Endodermal cell (in vitro differentiated cells): ENCODE measurements at places on chromosomes 6 and 20.

DNA sequence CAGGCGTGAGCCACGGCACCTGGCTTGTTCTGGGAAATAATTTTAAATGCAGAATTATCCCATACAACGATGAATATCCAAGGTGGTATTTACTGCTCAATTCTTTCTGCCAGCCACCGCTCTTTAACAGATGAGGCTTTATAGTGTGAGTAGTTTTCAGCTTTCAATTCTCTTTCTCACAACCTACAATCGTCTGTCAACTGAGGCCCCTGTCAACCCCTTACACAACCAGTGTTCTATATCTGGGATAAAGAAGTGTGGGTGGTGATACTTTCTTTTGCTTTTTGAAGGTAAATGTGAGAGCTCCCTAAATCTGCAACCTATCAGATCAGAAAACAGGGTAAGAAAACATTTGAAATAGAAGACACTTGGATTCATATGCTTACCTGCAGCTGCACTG, 22.5 kb downstream of the STAU1 start:
- no peaks in the 10 kb centered on the region for H3K4me1 ChIP-seq
- peaks cover 24% of the 10 kb centered on the region for H3K36me3 ChIP-seq
- H3K4me3 ChIP-seq = no peak overlapping the region
- DNase-seq = no peak

- H3K36me3 ChIP-seq = no peaks in the 10 kb centered on the region
- no peaks in the 10 kb centered on the region for H3K27me3 ChIP-seq
- no peak overlapping the region for H3K4me3 ChIP-seq
- H3K27ac ChIP-seq = no peak overlapping the region
These were observed 11.3 kb downstream of the FAXC start for GRCh38 chr6:99338188-99338587.

DNA sequence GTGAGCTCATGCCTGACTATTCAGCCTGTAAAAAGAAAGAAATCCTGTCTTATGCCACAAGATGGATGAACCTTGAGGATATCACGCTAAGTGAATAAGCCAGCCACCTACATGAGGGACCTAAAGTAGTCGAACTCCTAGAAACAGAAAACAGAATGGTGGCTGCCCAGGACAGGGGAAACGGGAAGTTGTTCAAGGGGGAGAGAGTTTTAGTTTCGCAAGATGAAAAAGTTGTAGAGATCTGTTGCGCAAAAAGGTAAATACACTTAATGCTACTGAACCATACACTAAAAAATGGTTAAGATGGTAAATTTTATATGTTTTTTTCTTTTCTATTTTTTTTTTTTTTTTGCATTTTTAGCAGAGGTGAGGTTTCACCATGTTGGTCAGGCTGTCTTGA, 74.1 kb upstream of the RALY start:
- no peak for DNase-seq
- H3K36me3 ChIP-seq = no peaks in the 10 kb centered on the region
- no peaks in the 10 kb centered on the region for H3K4me1 ChIP-seq

- H3K27ac ChIP-seq = no peak overlapping the region
- H3K27me3 ChIP-seq = no peaks in the 10 kb centered on the region
- no peaks in the 10 kb centered on the region for H3K36me3 ChIP-seq
These were observed 45.2 kb upstream of the KCNK16 start for GRCh38 chr6:39367700-39368099.

DNA sequence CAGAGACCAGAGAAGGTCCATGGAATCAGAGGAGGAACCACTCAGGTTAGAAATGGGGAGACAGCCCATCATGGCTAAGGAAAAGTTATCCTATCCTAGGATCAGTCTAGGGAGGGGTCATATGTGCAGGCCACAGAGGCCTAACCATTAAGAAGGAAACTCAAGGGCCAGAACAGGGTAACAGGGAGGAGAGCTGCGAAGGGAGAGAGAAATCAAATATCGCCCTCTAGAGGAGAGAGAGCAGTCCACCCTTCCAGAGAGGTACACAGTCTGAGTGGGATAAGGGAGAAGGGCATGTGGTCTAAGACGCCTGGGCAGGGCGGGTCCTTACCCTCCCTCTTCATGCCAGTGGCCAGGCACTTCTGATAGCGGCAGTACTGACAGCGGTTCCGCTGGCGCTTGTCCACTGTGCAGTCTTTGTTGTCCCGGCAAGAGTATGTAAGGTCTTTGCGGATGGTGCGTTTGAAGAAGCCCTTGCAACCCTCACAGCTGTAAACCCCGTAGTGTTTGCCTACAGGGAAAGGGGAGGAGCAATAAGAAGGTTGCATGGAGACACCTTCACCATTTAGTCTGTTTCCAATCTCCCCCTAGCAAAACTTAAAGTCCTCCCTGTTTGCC, 2.9 kb downstream of the RXRB start:
- no peak overlapping the region for H3K4me3 ChIP-seq
- no peak overlapping the region for H3K27ac ChIP-seq
- H3K27me3 ChIP-seq = peaks cover 6% of the 10 kb centered on the region
- peaks cover 5% of the 10 kb centered on the region for H3K4me1 ChIP-seq
- DNase-seq = peak; percentile 80
- H3K36me3 ChIP-seq = peaks cover 38% of the 10 kb centered on the region

DNA sequence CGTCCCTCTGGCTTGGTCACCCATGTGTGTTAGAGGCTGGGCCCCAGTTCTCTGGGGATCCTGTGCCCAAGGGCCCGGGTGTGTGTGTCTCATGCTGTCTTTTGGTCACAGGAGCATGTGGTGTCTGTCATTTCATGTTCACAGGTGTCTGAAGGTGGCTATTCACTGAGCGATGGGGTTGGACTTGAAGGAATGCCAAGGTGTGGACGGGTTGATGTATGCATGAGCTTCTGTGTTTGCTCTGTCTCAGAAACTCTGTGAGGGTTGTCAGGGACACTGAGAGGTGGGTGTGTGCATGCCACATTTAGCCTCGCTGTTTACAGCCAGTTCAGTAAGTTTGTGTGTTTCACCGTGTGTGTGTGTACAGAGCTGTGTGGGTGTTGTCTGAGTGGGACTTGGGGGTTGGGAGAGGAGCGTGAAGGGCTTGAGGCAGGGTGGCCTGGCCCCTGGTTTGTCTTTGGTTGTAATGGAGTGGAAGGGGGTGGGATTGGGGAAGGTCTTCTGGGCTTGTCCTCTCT, 1.2 kb downstream of the DDR1 start:
- H3K4me3 ChIP-seq = peak overlapping the region; percentile 90
- H3K27me3 ChIP-seq = no peaks in the 10 kb centered on the region
- peak overlapping the region; percentile 97 for H3K27ac ChIP-seq
- peaks cover 17% of the 10 kb centered on the region for H3K36me3 ChIP-seq
- H3K4me1 ChIP-seq = peaks cover 13% of the 10 kb centered on the region
- no peak for DNase-seq

- no peak overlapping the region for H3K27ac ChIP-seq
- H3K4me1 ChIP-seq = peaks cover 4% of the 10 kb centered on the region
- H3K36me3 ChIP-seq = no peaks in the 10 kb centered on the region
- DNase-seq = no peak
- H3K4me3 ChIP-seq = no peak overlapping the region
These were observed 24.6 kb downstream of the MLIP start for GRCh38 chr6:54135665-54136369.

- peaks cover 21% of the 10 kb centered on the region for H3K4me1 ChIP-seq
- H3K27me3 ChIP-seq = no peaks in the 10 kb centered on the region
- peak overlapping the region; percentile 53 for H3K4me3 ChIP-seq
- no peak overlapping the region for H3K27ac ChIP-seq
- H3K36me3 ChIP-seq = no peaks in the 10 kb centered on the region
- peak; percentile 59 for DNase-seq
These were observed 18.4 kb downstream of the SLC22A23 start for GRCh38 chr6:3438190-3439167.

DNA sequence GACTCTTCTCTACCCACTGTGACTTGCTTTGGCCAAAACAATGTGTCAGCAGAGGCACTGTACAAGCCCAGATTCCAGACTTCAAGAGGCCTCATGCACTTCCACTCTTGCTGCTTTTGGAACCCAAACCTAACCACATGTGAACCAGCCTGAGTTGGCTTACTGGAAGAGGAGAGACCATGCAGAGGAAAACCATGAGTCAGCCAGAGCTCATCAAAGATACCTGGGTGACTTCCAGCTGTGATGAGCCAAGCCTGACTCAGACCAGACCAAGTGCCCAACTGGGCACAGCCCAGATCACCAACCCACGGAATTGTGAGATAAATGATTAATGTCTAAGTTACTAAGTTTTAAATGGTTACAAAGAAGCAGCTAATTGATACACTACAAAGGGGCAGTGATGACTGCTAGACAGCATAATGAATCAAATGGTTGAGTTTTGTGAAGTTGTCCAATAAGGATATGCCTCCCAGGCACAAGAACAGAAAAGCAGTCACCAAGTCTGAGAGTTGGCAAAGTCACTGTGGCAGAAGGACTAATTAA, 16.2 kb upstream of the BEND6 start:
- no peak overlapping the region for H3K4me3 ChIP-seq
- H3K27me3 ChIP-seq = no peaks in the 10 kb centered on the region
- H3K27ac ChIP-seq = no peak overlapping the region
- H3K36me3 ChIP-seq = no peaks in the 10 kb centered on the region

GRCh38 chr6:123716506-123716905, 79.8 kb upstream of the TRDN start:
- DNase-seq = no peak
- H3K4me1 ChIP-seq = peaks cover 6% of the 10 kb centered on the region
- no peaks in the 10 kb centered on the region for H3K36me3 ChIP-seq
- H3K27me3 ChIP-seq = no peaks in the 10 kb centered on the region
- no peak overlapping the region for H3K4me3 ChIP-seq
- H3K27ac ChIP-seq = no peak overlapping the region

DNA sequence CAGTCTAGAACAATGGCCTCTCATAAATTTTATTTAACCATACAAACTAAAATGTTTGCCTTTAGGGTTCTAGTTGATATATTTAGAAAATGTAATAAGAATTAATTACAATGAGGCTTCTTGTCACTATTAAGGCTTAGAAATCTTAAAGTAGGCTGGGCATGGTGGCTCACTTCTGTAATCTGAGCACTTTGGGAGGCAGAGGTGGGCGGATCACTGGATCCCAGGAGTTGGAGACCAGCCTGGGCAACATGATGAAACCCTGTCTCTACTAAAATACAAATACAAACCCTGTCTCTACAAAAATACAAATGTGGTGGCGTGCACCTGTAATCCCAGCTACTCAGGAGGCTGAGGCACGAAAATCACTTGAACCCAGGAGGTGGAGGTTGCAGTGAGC, 99.0 kb upstream of the ADGRF1 start:
- H3K27me3 ChIP-seq = no peaks in the 10 kb centered on the region
- H3K4me1 ChIP-seq = peaks cover 8% of the 10 kb centered on the region
- H3K4me3 ChIP-seq = no peak overlapping the region

- H3K4me1 ChIP-seq = no peaks in the 10 kb centered on the region
- no peak overlapping the region for H3K27ac ChIP-seq
- no peaks in the 10 kb centered on the region for H3K27me3 ChIP-seq
- H3K36me3 ChIP-seq = peaks cover 16% of the 10 kb centered on the region
- no peak overlapping the region for H3K4me3 ChIP-seq
- DNase-seq = no peak
These were observed 37.2 kb downstream of the SYNJ2 start for GRCh38 chr6:158018851-158019361.

- no peaks in the 10 kb centered on the region for H3K36me3 ChIP-seq
- H3K4me1 ChIP-seq = no peaks in the 10 kb centered on the region
- DNase-seq = no peak
- H3K27ac ChIP-seq = no peak overlapping the region
- no peaks in the 10 kb centered on the region for H3K27me3 ChIP-seq
- no peak overlapping the region for H3K4me3 ChIP-seq
These were observed 30.5 kb upstream of the XRN2 start for GRCh38 chr20:21272679-21273078.

DNA sequence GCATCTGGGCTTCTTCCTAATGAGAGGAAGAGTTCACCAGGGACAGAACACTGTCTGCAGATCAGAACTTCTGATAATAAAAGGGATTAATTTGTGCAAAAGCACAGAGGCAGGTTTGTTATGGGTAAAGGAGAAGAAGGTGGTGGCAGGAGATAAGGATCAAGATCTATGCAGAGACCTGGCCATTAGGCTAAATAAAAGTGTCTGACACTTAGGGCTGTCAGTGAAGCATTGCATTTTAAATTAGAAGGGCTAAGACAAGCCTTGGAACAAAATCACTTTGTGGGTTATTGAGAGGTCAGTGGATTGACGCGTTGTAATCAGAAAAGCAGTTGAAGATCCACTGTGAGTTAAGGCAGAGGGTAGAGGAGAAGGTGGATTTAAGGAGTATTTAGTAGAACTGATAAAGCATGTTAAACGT, 76.8 kb downstream of the MAP3K4 start:
- H3K36me3 ChIP-seq = peaks cover 35% of the 10 kb centered on the region
- peak overlapping the region; percentile 49 for H3K4me3 ChIP-seq
- DNase-seq = no peak
- no peak overlapping the region for H3K27ac ChIP-seq
- peaks cover 5% of the 10 kb centered on the region for H3K4me1 ChIP-seq
- no peaks in the 10 kb centered on the region for H3K27me3 ChIP-seq

DNA sequence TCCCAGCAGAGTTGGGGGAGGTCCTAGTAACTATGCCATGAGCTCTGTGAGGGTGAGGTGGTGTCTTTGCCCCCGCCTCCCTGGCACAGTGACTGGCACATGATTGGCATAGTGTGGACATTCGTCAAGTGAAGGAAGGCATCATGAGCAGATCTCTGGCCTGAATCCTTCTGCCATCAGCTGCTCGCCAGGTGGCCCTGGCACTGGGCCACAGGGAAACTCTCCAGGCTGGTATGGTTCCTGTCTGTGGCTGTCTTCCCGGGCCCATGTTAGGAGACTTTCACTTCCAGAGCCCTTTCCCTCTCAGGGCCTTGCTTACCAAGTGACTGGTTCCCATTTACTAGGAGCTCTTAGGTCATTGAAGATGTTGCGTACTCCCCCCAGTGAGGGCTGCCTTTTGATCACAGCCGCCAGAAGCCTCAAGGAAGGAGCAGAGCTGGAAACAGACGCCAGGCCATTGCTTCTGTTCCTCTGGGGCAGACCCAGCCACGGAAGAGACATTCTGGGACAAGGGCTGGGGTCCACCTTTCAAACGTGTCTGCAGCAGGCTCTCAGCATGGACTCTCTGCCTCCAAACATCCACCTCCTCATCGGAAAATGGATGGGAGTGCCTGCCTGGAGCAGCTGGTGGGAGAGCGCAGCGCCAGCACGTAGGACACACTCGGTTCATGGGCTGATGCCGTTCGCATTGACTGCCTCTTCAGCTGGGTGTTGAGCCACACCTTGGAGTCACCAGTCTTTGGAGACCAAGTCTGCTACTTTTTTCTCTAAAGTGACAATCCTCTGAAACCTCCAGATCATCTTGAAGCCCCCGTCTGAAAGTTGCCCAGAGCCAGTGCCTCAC, 67.2 kb downstream of the PTPN1 start:
- H3K36me3 ChIP-seq = peaks cover 74% of the 10 kb centered on the region
- H3K27me3 ChIP-seq = no peaks in the 10 kb centered on the region
- H3K4me1 ChIP-seq = no peaks in the 10 kb centered on the region
- H3K4me3 ChIP-seq = no peak overlapping the region
- H3K27ac ChIP-seq = no peak overlapping the region
